ENCODE measurements at places on chromosomes 13 and 19.

- no peak for DNase-seq
Observed at GRCh38 chr19:18043676-18044075, 35.7 kb downstream of the ARRDC2 start.

- peak; percentile 2 for DNase-seq
Observed at GRCh38 chr13:113297370-113298042, 467 bp downstream of the LAMP1 start.

GRCh38 chr19:31351855-31352195 lies 2.6 kb upstream of the TSHZ3 start:
- no peak for DNase-seq

DNA sequence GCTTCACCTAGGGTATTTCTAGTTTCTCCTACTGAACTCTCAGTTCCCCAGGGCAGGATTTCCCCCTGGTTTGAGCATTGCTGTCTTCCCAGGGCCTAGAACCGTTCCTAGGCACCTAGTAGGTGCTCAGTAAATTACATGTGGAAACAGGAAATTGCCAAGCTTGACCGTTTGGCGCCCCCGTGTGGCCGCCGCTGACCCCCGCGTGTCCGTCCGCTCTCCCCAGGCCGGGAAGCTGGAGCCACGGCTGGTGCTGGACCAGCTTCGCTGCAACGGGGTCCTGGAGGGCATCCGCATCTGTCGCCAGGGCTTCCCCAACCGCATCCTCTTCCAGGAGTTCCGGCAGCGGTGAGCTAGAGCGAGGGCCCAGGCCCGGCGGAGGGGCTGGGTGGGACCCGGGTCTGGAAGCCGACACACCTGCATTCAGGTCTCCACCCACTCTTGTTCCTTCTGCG lies 55.5 kb downstream of the MYH14 start:
- no peak for DNase-seq

GRCh38 chr13:38767506-38768265 lies 80.8 kb downstream of the FREM2 start:
- DNase-seq: no peak

GRCh38 chr13:78040205-78040830 lies 121.7 kb upstream of the EDNRB start:
- DNase-seq: no peak

DNA sequence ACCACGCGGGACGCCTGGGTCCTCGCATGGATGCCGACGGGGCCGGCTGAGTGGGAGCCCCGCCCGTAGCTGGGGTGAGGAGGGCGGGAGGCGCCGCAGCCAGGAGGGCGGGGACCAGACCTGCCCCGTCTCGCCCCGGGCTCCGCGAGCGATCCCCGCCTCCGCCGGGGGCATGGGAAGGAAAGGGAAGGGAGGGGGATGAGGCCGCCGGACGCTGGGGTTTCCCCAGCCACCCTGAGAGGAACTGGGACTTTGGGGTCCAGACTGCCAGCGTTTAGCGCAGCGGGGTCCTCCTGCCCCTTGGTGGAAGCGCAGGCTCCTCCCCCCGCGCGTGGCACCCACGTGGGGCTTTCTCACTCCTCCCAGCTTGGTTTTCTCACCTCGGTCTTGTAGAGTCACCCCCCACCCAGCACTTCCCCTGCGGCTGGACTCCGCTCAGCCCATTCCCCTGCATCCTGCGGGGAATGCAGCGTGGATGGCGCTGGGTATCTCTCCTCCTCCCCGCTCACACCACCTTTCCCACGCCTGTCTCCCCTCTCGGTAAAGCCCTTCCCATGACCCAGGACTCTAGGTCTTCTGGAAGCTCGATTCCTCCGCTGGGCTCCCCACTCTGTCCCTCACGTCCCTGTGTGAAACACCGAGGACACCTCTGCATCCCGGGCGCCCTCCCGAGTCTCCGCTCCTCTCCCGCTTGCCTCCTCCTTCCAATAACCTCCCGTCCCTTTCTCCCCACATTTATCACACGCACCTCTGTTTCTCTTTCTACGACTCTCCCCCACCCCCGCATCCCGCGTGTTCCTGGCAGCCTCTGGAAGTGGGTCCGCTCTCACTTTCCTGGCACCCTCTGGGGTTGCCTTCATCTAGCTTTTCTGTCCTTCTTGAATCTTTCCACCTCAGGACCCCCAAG lies 2.1 kb downstream of the TGFB1 start:
- DNase-seq: peak; percentile 68

DNA sequence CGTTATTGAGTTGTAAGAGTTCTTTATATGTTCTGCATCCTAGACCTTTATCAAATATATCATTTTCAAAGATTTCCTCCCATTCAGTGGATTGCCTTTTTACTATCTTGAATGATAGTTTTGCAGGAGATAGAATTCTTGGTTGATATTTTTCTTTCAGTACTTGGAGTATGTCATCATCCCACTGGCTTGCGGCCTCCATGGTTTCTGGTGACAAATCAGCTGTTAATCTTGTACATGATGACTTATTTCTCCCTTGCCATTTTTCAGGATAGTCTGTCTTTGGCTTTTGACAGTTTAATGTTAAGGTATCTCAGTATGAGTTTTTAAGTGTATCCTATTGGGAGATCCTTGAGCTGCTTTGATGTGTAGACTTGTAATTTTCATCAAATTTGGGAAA lies 8.5 kb downstream of the ZNF557 start:
- no peak for DNase-seq

DNA sequence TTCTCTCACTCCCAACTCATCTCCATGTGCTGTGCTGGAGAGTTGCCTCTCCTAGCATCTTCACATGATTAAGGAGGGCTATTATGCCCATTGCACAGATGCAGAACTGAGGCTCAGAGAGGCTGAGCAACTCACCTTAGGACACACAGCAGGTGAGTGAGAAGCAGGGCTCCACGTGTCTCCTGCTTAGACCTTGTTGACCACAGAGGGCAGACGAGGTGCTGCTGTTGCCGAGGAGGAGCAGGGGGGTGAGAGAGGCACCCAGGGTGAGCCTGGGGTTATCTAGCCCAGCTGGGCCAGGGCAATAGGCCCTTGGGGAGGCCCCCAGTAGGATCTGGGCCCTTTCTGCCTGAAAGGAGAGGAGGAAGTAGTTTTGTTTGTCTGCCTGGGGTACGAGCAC lies 2.4 kb upstream of the HSH2D start:
- no peak for DNase-seq

GRCh38 chr13:23899555-23899954 lies 2.3 kb upstream of the C1QTNF9B start:
- DNase-seq: no peak

- DNase-seq: no peak
Observed at GRCh38 chr13:39585219-39585618, 17.8 kb downstream of the LHFPL6 start.

DNA sequence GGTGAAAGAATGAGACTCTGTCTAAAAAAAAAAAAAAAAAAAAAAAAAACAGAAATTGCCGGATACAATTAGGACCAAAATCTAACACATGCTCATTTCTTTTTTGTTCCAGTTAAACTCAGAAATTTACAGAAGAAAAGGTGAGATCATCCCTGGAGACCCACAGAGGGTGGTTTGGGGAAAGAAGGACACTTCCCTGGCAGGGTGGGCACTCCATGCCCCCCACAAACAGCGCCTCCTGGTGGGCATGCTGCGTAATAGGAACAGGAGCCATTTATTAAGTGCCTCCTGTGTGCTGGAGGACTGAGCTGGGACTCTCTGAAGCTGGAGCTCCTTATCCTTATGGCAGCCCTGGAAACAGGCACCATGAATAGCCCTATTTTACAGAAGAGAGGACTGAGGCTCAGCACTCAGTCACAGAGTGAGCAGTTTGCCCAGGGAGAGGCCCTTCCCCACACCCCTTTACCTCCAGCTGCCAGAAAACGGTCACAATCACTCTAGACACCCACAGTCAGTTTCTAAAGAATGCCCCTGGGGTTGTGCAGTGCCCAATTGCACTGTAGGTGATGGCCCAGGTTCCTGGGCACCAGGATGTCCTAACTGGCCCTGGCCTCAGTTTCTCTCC lies 10.1 kb downstream of the C19orf38 start:
- no peak for DNase-seq

GRCh38 chr13:95749545-95749944 lies 72.6 kb downstream of the DNAJC3 start:
- DNase-seq: no peak

GRCh38 chr13:106184790-106185189 lies 350.7 kb downstream of the EFNB2 start:
- DNase-seq: no peak

DNA sequence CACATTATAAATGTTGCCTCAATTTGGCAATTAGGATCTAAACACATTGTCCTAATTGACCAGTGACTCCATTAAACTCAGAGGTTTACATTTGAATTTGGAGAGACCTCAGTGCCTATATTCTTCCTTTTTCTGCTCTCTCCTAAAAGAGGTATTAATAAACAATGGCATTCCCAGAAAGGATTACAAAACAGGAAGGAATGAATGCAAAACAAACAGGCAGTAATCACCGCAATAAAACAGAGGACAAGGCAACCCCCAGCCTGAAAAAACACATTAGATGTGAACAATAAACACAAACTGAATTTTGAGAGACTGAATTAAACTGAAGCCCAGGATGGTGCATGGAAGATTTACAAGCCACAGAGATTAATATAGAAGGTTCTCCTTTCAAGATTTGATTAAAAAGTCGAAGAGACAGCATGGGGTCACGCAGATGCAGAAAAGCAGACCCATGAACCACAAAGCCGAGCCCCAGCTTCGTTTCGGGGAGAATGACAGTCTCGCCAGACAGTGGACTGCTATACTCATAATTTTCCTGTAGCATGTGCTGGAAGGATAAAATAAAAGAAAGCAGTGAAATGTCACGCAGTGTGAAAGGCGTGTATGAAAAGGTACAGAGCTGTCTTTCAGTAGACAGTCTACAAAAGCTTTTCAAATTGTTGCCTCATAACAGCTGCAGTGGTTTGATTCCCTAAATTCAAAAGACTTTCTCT lies 503.0 kb downstream of the LIG4 start:
- no peak for DNase-seq

GRCh38 chr19:1189419-1189818 lies 15.4 kb upstream of the SBNO2 start:
- peak; percentile 48 for DNase-seq

- DNase-seq: no peak
Observed at GRCh38 chr13:95463531-95463930, 89.0 kb upstream of the CLDN10 start.

GRCh38 chr13:101146101-101146898 lies 270.0 kb downstream of the NALCN start:
- DNase-seq: no peak

- no peak for DNase-seq
Observed at GRCh38 chr13:103794526-103794925, 728.3 kb upstream of the SLC10A2 start.

DNA sequence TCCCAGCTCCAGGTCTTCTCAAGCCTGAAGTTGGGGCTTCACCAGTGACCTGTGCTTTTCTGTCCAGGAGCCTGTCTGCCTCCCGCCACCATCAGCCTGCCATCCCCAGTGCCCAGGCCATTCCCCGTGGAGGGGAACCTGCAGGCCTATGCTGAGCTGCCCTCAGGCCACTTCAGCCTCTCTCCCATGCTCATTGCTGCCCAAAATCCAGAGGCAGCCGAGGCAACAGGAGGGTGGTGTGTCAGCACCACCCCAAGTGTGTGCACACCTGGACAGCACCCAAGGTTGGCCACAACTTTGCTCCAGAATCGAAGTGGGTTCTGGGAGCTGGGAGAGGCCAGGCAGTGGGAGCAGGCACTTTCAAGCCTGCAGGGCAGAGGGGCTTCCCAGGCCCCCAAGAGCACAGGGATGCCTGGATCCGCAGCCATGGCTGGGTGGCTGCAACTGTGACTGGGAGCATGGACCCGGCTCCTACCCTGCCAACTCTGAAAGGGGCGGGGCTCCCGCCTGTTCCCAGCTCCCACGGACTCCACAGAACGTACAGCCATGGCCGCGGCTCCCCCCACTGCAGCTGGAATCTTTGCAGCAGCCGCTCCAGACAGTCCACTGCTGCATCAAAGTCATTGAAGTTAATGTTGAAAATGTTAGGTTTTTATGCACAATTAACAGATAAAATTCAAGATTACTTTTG lies 1747.0 kb downstream of the OLFM4 start:
- no peak for DNase-seq
